ENCODE measurements at places on chromosomes 4 and X.

DNA sequence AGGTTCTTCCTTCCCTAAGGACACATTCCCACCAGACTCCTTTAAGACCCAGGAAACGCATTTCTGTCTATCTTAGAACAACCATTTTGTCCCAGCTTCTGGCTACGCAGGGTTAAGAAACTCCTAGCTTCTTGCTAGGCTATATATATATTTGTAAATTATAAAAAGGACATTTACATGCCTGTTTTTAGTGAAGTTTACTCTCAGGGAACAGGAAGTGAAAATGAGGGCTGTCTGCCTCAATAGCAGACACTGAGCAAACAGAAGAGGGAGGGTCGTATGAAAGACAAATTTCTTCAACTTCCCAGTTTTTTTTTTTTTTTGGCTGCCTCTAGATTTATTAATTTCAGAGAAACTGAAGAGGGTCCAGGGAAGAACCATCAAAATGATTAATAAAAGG lies 9.3 kb upstream of the FRMPD3 start:
- no peak for DNase-seq

GRCh38 chr4:79638735-79639134 lies 230.7 kb upstream of the GK2 start:
- DNase-seq: peak; percentile 22

DNA sequence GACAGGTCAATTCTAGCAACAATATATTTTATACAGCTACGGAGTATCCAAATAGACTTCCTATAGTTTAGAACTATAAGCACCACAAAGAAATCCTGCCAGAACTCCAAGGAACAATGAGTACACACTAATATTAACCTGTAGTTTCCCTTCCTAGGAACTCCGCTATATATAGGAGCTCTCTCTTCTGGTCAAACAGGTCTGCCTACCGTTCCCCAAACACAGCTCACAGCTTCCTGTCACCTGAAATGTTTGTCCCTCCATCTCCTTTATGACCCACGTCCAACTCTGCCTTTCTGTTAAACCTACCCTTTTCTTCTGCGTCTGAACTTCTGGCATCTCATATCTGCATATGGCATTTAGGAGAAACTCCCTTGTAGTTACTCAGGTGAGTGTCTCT lies 10.5 kb upstream of the GJB1 start:
- DNase-seq: no peak

DNA sequence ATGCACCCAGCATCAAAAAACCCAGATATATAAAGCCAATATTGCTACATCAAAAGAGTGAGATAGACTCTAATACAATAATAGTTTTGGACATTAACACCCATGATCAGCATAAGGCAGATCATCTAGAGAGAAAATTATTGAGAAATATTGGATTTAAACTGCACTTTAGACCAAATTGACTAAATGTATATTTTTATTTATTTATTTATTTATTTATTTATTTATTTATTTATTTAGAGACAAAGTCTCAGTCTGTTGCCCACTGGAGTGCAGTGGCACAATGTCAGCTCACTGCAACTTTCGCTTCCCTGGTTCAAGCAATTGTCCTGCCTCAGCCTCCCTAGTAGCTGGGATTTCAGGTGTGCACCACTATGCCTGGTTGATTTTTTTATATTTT lies 193.0 kb downstream of the KLHL4 start:
- DNase-seq: no peak

DNA sequence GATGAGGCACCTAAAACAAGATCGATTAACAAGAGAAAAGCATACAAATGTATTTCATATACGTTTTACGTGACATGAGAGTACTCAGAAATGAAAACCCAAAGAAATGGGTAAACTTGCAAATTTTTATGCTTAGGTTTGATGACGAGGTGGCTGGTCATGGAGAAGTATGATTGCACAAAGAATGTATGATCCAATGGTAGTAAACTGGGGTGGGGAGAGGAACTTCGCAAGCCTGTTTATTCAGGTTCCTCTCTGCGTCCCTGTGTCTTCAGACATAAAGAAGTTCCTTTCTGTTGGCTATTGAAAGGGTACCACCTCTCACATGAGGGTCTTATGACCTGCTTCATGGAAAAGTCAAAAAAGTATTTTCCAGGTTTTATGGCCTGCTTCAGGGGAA lies 309.2 kb downstream of the BCOR start:
- no peak for DNase-seq

- no peak for DNase-seq
Measured at GRCh38 chr4:61995717-61996340, 795.7 kb downstream of the ADGRL3 start.

- no peak for DNase-seq
Measured at GRCh38 chrX:136061696-136062095, 76.5 kb downstream of the SLC9A6 start.

GRCh38 chrX:146186540-146186939 lies 368.9 kb downstream of the SLITRK2 start:
- DNase-seq: no peak

DNA sequence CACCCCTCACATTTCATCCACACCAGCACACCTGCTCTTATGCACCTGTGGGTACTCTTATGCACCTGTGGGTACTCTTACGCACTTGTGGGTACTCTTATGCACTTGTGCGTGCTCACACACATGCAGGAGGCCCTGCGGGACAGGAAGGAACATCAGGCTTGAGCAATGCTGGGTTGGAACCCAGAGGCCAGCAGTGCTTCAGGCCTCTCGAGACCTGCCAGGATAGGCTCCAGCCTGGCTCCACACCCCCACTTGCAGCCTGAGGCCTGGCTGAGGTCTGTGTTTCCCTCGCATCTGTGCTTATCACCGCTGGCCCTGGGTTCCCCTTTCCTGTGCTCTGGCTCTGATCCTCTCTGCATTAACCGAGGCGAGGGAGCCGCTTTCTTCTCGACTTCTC lies 34.7 kb downstream of the SORCS2 start:
- DNase-seq: no peak

DNA sequence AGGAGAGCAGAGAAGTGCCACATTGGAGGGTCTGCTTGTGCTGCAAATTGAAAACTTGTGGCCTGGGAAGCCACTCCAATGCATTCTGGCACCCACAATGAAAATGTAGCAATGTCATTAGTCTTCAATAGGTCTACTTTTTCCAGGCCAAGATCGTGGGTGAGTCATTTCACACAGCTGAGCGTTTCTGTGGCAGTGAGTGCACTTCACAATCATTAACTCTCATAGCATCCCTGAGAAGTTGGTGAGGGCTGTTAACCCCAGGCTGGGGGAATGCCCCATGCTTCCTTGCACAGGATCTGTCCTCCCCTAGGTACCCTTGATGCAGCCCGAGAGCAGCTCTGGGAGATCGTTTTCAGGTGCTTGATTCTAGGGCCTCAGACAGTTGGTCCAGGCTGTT lies 196.8 kb upstream of the ATP6AP2 start:
- no peak for DNase-seq
